ENCODE measurements at places on chromosomes 1 and 21.
A peak's percentile ranks its signal among the peaks of the same experiment; 100 is the strongest.

GRCh38 chr1:149966405-149966804 lies 29.7 kb upstream of the MTMR11 start:
- no peak for DNase-seq

DNA sequence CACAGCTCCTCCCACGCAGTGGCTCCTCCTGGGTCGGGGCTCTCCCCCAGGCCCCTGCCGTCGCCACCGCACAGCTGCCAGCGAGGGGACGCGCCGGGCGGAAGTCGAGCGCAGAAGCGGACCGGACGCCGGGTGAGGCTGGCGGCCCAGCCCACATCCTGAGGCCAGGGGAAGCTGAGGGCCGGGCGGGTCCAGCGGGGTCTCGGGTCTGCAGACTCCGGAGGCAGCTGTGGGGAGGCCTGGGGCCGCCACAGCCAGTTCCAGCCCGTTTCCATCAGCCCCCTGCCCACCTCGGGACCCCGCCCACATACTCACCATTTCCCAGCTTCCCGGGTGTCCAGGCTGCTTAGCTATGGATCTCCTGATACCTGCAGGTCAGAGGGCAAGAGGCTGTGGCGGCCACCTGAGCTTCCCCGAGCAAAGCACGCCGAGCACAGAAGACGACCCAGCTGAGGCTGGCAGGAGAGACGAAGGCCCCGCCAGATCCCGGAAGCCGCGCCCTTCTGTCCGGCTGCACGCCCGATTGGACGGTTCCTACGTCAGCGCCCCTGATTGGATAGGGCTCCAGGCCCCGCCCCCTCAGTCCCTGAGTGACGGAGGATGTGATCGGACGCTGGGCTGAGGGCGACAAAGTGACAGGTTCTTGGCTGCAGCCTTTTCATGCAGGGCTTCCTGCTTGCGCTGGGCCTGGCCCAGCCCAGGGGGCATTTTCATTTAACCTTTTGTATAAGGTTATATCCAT lies 38.7 kb upstream of the ZNF124 start:
- DNase-seq, result peak; percentile 88

GRCh38 chr1:163202833-163203451 lies at the start of gene RGS5:
RGS5 (minus strand) TSS chr1:163202916; CDS start chr1:163202835, 81 bp downstream.
- no peak for DNase-seq

GRCh38 chr1:223811634-223812101 lies 34.1 kb downstream of the TP53BP2 start:
- no peak for DNase-seq

DNA sequence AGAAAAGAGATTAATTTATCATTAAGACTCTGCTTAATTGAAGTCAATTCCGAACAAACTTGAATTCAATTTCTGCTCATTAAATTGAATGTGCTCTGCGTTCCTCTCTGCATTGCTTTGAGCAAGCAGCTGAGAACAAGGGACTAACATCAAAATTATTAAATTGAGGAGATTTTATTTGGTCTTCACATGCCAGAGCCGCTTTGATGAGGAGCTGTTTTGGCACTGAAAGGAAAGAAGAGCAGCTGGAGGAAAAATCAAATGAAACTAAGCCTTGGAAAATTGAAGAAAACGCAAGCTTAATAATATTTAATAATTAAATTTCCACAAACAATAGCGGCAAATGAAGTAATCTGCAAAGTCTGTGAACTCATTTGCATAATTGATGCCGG lies 222.0 kb upstream of the PKN2 start:
- DNase-seq, result no peak

- no peak for DNase-seq
These were observed 55.7 kb downstream of the LRRC8C start for GRCh38 chr1:89688607-89689006.

- DNase-seq, result no peak
These were observed 12.5 kb upstream of the MYOC start for GRCh38 chr1:171664976-171665375.

DNA sequence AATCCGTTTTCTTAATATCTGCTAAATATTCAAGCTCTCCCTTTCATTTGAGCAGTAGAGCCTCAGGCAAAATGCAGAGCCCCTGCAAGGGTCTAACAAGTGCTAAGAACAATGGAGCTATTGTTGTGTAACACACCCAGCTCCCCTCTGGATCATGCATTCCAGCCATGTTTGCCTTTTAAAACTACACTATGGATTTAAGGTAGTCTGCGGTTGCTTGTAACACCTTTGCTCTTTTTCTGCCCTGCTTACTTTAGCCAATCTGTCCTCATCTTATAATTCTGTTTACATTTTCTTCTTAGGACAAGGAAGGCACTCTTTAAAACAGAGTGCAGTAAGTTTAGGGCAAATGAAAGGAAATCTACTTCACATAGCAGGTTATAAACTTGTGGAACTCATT lies 60.0 kb upstream of the C1orf105 start:
- DNase-seq, result no peak

DNA sequence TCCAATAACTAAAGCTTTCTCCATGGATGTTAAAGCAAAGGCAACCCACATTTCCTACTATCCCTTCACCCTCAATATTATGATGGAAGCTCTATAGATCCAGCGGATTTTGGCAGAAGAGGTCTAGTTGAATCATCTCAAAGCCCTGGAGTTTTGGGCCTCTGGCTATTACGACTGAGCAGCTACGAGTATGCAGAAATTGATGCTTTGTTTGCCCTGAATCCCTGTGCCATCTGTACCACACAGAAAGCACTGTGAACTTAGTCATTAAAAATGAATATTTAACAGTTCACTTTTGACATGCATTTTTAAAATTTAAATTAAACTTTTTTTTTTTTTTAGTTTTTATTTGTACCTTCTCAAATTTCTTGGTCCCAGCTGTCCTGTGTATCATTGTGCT lies 705.4 kb upstream of the PTBP2 start:
- DNase-seq, result no peak

DNA sequence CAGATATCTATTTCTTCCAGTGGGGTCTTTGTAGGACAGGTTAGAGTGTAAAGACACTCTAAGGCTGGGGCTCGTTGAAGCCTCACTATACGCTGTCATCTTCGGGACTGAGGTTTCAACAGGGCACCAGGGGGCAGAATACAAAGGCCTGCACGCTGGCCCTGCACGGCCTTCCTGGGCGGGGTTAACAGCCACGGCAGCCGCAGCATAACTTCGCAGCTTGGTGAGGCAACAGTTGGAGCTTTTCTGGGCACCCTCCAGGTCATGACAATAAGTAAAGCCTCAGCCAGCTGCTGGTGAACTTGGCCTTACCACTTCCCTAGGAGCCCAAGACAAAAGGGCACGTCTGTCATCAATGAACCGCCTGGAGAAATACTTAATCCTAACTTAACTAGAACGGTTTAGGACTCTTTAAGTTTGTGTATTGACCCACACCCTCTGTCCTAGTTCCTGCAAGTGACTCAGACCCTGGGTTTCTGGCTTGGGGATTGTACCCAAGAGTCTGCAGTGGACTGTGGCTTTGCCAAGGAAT lies 2.3 kb upstream of the RUNX1 start:
- peak; percentile 94 for DNase-seq

DNA sequence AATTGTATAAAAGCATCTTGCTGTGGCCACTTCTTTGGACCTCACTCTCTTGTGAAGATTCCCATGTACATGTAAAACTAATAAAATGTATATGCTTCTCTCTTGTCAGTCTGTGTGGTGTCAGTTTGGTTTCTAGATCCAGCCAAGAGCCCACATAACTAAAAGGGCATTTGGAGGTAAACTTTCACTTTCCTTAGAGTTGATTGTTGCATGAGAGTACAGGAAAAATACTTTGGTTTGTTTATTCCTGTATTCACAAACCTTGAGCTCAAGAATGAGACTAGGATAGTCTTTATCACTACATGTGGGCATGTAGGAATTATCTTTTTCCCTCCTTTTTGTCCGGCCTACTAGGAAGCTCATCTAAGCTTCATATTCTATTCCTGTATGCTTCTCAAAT lies 50.9 kb downstream of the KCTD3 start:
- DNase-seq, result no peak

DNA sequence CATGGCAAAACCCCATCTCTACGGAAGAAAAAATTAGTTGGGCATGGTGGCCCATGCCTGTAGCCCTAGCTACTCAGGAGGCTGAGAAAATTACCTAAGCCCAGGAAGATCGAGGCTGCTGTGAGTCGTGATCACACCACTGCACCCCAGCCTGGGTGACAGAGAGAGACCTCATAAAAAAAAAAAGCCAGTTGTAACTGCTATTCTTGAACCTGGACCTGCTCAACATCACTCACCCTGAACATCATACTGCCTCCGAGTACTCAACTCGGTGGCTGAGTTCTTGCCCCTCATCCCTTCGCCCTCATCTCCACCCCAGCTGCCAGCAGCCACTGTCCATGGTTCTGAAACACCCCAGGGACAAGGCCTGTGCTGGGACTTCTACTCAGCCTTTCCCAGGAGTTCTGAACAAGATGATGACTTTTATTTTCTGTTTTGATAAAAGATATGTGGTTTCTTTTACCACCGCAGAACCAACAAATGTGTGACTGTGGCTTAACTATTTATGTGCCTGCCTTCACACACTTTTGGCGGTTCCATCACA lies 5.4 kb upstream of the DISP3 start:
- peak; percentile 63 for DNase-seq

GRCh38 chr1:161187311-161187710 lies 10.0 kb upstream of the B4GALT3 start:
- no peak for DNase-seq

- no peak for DNase-seq
These were observed 62.3 kb downstream of the ZNF644 start for GRCh38 chr1:90959352-90960206.

DNA sequence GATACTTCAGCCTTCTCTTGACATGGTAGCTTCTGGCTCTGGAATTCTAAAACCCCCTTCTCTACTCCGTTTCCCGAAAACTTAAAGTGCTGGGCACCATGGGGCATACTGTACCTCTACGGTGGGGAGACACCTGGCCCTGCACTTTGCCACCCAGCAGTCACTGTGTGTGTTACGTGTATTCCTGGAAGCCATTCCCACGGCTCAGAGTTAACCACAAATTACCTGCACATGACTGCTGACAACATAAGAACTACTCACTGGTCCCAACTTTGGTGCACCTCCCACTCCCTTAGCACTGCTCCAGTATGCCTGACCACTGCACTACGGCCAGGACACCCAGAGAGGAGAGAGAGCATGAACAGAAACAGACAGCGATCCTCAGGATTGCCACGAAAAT lies 29.4 kb upstream of the TMPRSS2 start:
- DNase-seq, result no peak

DNA sequence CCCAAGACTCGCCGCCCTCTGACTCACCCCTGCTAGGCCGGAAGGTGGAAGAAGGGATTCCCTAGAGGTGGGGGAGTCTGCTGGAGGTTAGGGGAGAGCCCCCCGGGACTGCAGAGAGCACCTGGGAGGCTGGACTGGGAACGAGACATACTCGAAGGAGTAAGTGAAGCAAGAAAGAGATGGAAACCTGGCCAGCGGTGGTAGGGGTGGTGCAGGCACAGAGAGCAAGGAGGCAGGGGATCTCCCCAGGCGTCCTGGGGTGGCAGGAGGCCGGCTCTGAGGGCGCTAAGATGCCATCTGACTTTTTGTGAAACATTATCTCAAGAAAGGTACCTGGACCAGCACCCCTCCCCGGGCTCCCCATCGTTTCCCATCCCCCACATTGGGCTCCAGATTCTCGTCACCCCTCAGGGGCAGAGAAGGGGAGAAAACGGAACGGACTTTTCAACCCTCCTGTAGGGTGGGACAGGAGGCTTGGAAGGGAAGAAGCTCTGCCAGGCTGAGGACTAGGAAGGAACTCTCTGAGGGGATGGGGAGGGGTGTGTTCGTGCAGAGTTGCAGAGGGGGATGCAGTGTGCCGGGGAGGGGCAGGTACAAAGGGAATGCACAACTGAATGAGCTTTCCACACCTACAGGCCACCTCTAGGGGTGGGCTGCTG lies 708 bp downstream of the CHRNB2 start:
- no peak for DNase-seq

GRCh38 chr1:202144402-202145067 lies at the start of gene ARL8A:
ARL8A (minus strand) TSS chr1:202144737; CDS start chr1:202144572, 165 bp downstream.
- no peak for DNase-seq

DNA sequence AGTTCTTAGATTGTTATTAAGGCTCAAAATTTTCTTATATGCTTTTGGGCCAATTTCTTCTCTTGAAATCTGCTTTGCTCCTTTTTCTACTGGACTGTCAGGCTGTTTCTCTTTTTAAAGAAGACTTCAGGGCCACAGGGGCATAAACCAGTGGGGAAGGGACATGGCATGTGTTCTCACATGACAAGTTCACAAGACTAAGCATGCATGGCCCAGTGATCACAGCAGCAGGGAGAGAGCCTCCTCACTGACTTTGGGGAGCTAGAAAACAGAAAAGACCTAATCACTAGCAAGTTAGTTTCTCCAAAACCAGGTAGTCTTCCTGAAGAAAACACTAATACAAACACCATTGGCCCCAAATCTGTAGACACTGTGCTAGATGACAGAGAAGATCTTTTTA lies 64.8 kb downstream of the RAB3GAP2 start:
- DNase-seq, result no peak

GRCh38 chr1:24113641-24114033 lies 1.7 kb upstream of the MYOM3 start:
- DNase-seq, result no peak

DNA sequence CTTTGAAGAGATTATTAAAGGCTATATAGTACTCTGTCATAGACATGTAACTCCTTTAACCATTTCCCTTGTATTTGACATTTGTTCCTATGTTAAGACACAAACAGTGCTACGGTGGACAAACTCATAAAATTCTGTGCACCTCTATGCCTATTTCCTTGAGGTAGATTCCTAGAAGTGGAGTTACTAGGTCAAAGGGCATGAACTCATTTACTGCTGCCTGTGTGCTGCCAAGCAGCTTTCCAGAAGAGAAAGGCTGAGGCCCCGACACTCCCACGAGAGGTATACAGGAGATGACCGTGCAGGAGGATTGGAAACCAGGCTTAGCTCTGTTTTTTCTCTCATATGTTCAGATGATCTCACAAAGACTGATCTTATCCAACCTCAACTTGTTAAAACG lies 34.4 kb upstream of the TENT5C start:
- no peak for DNase-seq

- no peak for DNase-seq
These were observed 3.6 kb downstream of the ECM1 start for GRCh38 chr1:150511551-150511950.

- DNase-seq, result no peak
These were observed 745 bp downstream of the MAGI3 start for GRCh38 chr1:113390871-113391648.

Data from Jurkat, Clone E6-1 (cell line).